Activated T-helper 9 cell treated with anti-CD3 and anti-CD28 coated beads, Interleukin-2, amount 50 U/mL, for 16 hours (primary cell): ENCODE measurements at places on chromosomes 5 and 9.

- no peak for DNase-seq
Observed at GRCh38 chr9:105318729-105319191, 74.3 kb downstream of the SLC44A1 start.

GRCh38 chr5:151179489-151179840 lies 21.9 kb upstream of the ANXA6 start:
- no peak for DNase-seq

DNA sequence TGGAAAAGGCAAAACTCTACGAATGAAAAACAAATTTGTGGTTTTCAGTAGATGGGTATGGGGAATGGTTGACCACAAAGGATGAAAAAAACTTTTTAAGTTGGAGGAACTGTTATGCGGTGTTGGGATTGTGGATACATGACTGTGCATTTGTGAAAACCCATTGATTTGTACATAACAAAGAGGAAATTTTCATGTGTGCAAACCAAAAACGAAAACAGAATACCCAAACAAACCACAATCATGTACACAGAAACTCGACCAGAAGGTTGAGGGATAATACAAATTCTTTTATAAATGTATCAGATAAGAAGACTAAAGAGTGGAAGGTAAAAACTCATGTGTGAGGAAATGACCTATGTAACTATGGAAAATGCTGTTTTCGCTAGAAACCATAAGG lies 1012.4 kb downstream of the CDH18 start:
- DNase-seq = no peak

DNA sequence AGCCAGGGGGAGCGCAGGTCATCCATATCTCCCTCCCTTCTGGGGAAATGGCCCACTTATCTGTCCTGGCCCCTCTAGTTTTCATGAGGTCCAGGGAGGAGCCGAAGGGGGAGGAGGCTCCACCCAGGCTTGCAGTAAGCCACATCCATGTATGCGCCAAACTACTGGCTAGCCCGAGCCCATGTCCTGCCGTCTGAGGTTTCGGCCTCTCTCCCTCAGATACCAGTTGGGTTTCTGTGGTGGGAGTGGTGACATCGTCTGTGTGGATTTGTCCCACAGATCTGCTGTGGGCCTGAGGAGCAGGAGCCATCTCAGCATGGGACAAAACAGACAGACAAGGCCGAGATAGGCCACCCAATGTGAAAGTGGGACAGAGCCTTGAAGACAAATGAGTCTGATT lies 78.3 kb upstream of the ORM1 start:
- no peak for DNase-seq

DNA sequence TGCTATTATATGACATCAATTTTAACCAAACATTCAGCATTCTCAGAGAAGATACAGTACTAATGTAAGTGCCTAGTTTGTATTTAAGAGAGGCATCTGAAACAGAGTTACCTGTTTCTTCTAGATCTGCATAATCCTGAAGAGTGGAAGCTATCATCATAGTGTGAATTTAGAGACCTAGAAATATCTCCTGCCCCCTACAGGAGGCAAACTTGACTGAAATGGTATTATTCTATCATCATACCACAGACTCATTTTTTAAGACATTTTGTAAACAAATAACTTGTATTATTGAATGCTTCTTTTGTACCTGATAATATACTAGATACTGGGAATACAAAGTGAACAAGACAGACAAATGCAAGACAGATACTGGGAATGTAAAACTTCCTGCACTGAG lies 216.8 kb upstream of the RPS23 start:
- DNase-seq = no peak
